T-helper 2 cell treated with Interferon-gamma antibody and Interleukin-4, amounts not matched to agents 5 μg/mL and 100 μg/mL, for 36 hours (primary cell): ENCODE measurements at places on chromosomes 11 and 22.

GRCh38 chr22:32123657-32124056, 35.4 kb downstream of the C22orf42 start:
- DNase-seq: no peak

DNA sequence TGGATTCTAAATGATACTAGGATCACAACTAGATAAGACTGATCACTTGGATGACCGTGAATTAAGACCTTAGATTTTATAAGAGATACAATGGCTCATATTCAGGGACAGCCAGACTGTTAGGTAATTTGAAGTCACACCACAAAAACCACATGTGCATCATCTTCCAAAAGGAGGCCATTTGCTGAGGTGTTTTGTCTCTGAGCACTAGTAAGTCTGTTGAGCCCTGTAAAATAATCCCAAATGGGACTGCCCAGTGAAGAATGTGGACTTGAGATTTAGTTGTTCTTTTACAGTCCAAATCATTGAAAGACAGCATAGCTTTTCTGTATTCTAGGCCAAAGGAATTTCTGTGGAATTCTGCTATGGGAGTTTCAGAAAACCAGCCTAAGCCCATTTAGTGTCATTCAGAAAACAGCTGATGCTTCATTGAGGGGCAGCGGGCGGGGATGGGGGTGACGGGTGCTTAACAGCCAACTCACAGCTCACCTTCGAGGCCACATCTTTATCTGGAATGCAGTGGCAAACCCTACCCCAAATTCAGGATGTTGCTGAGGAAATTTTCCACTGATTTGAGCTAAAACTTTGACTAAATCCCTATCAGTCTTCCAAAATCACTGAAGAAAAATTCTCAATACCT, 80.1 kb upstream of the BIRC3 start:
- no peak for DNase-seq

DNA sequence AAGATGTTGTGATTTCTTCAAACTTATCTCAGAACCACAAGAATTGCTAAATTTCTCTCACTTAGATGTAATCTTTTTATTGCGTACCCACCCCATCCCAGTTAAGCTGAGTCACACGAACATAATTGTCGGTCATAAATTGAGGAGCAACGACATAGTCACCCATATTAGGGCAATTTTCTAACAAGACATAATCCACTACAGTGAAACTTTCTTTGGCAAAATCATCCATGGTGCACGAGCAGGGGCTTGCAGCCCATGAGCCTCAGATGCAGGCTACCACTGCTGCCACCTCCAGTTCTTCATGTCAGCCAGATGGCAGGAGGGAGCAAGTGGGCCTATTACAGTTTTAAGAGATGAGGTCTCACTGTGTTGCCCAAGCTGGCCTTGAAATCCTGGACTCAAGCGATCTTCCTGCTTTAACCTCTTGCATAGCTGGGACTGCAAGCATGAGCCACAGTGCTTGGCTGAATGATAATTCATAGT, 70.3 kb upstream of the GRK2 start:
- DNase-seq: no peak

DNA sequence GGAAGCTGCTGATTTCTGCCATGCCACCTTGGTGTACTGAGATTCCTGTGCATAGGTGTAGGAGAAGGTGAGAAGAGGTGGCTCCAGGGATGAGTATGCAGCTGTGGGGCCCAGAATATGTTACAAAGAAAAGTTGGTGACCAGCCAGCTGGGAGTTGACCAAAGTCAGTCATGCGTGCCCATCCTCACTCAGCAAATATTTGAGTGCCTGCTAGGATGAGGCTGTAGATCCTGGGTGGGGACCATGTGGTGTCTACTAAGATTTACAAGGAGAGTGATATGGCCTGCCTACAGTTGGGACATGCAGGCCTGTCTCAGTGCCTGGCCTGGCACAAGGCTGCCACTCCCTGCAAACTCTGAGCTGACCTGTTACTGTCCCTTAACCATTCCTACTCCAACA, 19.4 kb downstream of the RNF185 start:
- no peak for DNase-seq

DNA sequence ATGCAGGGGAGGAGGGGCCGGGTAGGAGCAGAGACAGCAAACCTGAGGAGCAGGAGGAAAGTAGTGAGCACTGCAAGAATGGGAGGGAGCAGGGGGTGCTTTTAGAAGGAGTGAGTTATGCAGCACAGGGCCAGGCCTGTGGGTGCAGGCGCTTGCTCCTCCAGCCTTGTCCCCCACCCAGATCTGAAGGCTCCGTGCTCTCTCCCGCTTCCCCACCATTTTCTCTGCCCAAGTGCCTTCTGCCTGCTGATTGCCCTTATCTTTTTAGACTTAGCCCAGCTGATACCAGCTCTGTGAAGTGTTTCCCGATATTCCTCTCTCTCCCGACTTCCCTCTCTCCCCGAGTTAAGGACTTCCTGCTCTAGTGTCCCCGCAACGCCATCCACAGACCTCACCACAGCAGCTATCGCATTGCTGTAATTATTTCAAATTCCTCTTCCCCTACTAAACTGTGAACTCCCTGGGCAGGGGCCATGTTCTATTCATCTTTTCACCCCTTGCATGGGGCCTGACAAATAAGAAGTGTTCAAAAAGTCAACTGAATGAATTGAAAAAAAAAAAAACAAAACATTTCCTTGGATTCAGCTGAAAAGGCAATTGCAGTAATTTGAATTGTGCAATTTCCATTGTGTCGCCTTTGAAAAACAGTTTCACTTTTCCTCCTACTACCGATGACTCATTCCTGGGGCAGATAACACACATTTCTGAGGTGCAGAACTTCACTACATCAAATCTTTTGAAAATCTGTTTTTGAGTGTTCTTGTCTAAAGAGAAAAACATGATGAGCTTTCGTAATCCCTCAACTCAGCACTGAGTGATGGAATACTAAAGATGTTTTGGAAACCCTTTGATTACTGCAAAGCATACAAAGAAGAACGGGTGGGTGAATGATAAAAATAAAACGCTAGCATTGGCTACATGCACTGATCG, 69.7 kb upstream of the BMAL1 start:
- peak; percentile 60 for DNase-seq

DNA sequence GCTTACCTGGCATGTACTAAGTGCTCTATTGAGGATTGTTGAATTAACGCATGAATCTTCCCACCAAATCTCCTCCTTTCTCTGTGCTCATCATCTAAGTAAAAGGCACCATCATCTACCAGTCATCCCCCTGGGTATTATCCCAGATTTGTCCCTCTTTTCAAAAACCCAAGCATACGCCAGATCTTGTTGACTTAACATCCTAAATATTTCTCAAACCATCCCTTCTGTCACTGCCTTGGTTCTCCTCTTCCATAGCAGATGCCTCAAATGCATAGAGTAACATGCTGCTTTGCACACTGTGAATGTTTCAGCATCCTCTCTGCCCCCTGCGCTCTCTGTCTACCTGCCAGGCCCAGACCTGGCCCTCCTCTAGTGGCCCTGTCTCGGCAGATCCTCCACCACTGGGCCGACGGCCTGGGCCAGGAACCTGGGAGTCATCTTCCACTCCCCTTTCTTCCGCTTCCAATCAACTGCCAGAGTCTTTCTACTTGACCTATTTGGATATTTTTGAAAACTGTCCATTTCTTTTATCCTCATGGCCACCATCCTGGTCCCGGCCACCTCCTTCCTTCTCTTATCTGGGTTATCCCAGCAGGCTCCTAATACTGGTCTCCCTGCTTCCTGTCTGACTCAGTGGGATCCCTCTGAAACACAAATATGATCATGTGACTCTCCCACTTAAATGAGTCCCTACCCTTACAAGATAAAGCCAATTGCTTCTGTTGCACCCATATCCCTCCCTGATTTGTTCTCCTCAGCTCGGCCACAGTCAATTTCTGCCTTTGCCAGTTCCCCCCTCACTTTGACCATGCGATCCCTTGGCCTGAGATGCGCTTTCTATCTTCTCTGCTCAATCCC, 3.4 kb upstream of the TAB1 start:
- DNase-seq: no peak

- no peak for DNase-seq
Observed at GRCh38 chr11:68929135-68929534, 25.4 kb downstream of the IGHMBP2 start.

GRCh38 chr22:28425211-28425610, 254.4 kb downstream of the TTC28 start:
- no peak for DNase-seq

- DNase-seq: no peak
Observed at GRCh38 chr11:26943636-26944035, 50.3 kb upstream of the FIBIN start.

DNA sequence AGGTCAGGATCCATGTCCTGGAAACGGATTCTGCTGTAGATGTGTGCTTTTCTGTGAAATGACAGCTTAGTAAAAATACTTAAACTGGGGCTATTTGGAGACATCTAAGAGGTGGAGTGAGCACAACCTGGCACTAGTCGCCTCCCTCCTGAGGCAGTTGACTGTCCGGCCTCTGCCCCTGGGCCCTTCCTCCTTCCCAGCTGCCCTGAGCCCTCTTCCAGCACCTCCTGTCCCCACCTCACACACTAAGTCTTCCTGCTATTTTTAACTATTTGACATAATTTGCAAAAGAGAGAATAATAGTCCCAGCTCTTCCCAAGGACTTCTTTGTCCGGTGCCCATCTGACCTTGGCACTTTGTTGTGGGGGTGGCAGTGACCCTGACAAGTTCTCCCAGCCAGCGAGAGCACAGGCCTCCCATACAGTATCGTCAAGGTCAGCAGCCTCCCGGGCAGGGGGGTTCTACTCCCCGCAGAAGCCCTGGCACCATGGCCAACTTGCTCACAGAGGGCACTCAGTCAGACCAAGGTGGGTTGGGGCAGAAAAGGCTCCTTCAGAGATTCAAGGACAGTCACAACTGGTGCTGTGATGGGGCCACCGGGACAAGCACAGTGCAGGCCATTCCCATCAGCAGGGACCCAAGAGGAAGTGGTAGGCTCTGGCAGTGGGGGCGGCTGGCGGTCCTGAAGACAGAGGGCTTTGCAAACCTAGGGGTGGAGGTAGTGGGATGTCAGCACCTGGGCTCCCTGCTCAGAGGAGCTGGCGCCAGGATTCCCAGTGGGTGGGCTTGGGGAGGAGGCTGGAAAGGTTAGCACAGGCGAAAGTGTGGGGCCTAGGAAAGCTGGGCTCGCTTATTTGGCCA, 5.5 kb upstream of the NEAT1 start:
- DNase-seq: peak; percentile 25

- DNase-seq: peak; percentile 23
Observed at GRCh38 chr22:28019881-28020861, 101.1 kb upstream of the PITPNB start.

DNA sequence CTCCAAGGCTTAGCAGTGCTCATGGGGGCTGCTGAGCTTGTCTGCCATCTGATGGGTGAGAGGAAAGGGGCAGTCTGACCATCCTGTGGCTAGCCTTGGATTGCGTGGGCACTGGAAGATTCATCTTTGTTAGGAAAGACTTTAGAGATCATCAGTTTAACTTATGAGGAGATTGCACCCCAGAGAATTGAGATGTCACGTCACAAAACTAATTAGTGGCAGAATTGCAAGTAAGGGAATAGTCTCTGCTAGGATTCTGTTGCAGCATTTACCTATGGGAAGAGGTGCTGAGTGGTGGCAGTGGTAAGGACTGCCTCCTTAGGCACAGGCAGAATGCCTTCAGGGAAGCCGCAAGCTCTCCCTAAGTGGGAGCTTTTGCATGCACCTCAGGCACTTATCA, 42.8 kb upstream of the HSPA8 start:
- DNase-seq: no peak

DNA sequence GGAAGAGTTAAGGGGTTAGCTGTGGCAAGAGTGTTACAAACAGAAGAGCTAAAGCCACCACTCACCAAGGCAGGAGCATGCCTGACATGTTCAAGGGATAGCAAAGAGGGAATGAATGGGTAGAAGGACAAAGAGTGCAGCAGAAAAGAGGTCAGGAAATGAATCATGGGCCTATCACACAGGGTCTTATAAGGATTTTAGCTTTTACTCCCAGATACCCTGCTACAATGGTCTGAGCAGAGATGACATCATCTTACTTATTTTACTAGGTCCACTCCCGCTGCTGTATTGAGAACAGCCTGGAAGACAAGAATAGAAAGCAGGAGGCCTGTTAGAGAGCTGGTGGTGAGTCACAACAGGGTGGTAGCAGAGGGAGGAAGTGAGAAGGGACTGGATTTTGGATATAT, 9.8 kb downstream of the TRAF6 start:
- DNase-seq: no peak

- no peak for DNase-seq
Observed at GRCh38 chr11:113263458-113264259, 50.7 kb upstream of the TTC12 start.

- DNase-seq: no peak
Observed at GRCh38 chr11:96101146-96101545, 177.2 kb upstream of the MTMR2 start.

DNA sequence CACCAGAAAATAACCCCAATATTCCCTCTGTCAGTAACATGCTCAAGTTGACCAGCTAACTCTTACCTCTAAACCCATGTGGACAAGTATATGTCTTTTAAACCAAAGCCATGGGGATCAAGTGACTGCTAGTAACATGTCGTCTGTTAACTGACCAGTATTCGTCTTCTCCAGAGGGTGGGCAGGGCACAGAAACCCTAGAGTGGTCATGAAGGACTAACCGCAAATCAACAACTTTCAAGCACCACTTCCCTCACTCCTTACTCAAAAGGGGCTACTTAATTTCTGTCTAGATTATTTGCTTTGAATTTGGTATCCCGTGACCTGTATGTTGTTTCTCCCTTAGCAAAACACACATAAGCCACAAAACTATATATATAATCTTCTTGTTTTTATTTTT, 293.2 kb downstream of the SWAP70 start:
- no peak for DNase-seq

DNA sequence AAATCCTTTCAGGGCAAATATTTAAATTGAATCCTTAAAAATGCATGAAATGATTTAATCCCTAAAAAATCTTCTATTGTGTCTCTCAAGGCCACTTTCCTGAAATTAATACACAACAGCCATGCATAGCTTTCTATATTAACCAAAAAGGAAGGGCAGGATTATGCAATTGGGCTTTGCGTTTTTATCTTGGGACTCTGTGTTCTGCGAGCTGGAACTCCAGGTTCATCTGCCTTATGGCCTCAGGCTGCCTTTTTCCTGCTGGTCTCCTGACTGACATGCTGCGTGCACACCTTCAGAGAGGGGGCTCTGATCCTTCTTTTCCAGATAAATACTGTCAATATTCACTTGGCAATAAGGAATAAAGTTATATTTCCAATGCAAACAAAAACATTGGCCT, 141.7 kb upstream of the GRIA4 start:
- no peak for DNase-seq

- no peak for DNase-seq
Observed at GRCh38 chr11:133833898-133834681, 11.2 kb downstream of the SPATA19 start.

- peak; percentile 72 for DNase-seq
Observed at GRCh38 chr11:43830928-43831440, 49.6 kb upstream of the ALKBH3 start.

GRCh38 chr11:83115551-83115950, 41.4 kb upstream of the PCF11 start:
- DNase-seq: no peak

- DNase-seq: no peak
Observed at GRCh38 chr11:41926339-41926738, 466.9 kb upstream of the LRRC4C start.

GRCh38 chr11:4480577-4481239, 1.7 kb upstream of the OR52K1 start:
- DNase-seq: no peak

- DNase-seq: no peak
Observed at GRCh38 chr11:76361374-76361773, 19.6 kb downstream of the THAP12 start.

- DNase-seq: no peak
Observed at GRCh38 chr11:120899720-120900119, 124.2 kb upstream of the TBCEL start.

GRCh38 chr11:118984825-118985224, 13.1 kb upstream of the CENATAC start:
- DNase-seq: no peak
